ENCODE measurements at places on chromosomes 4 and X.

- DNase-seq: no peak
- H3K27me3 ChIP-seq: no peaks in the 10 kb centered on the region
- H3K4me3 ChIP-seq: no peak within 1 kb of the TSS
- peaks cover 27% of the 10 kb centered on the region for H3K4me1 ChIP-seq
Observed at GRCh38 chr4:70628444-70628843, at the start of gene ENAM. Gene ENAM, plus strand, starts transcription at chr4:70628744. Its CDS starts 757 bp downstream, at chr4:70629501.

DNA sequence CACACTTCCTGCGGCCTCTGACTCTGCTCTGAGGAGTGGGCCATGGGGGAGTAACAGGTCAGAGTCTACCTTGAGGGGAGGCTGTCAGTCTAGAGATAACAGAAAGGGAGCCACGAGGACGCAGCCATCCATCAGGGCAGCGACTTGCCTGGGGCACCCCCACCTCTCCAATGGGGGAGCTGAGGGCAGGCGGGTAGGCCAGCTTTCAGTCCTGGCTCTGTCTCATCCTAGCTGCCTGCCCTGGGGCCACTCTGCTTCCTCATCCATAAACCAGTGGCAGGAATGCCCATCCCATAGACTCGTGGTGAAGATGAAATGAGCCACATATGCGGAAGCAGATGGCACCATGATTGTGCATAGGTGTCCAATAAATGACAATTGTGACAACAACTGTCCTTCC is 13.2 kb downstream of the MAGED2 start:
- no peak overlapping the region for H3K27ac ChIP-seq
- H3K4me1 ChIP-seq: no peaks in the 10 kb centered on the region
- DNase-seq: no peak
- H3K4me3 ChIP-seq: no peak overlapping the region
- peaks cover 2% of the 10 kb centered on the region for H3K36me3 ChIP-seq

- no peaks in the 10 kb centered on the region for H3K4me1 ChIP-seq
- H3K27me3 ChIP-seq: no peaks in the 10 kb centered on the region
- DNase-seq: no peak
Observed at GRCh38 chr4:3637326-3638016, 105.2 kb upstream of the LRPAP1 start.

DNA sequence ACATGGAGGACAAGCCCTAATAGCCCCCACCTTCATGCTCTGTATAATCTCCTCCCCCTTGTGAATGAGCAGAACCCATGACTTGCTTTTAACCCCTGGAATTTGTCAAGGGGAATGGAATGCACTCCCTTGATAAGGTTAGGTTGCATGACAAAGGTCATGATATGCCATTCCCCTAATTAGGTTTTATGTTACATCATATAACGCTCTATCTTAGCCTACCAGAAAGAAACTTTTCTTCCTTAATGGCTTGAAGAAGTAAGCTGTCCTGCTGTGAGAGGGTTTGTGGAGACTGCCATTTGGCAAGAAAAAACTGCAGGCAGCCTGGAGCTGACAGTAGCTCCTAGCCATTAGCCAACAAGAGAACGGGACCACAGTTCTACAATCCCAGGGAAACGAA is 399.8 kb upstream of the MAD2L1 start:
- DNase-seq: no peak
- no peak overlapping the region for H3K4me3 ChIP-seq

GRCh38 chr4:163493643-163494359 is 689 bp upstream of the TMA16 start:
- H3K4me1 ChIP-seq: peaks cover 23% of the 10 kb centered on the region
- DNase-seq: peak; percentile 20
- peak overlapping the region; percentile 93 for H3K4me3 ChIP-seq
- no peaks in the 10 kb centered on the region for H3K36me3 ChIP-seq
- no peaks in the 10 kb centered on the region for H3K27me3 ChIP-seq

DNA sequence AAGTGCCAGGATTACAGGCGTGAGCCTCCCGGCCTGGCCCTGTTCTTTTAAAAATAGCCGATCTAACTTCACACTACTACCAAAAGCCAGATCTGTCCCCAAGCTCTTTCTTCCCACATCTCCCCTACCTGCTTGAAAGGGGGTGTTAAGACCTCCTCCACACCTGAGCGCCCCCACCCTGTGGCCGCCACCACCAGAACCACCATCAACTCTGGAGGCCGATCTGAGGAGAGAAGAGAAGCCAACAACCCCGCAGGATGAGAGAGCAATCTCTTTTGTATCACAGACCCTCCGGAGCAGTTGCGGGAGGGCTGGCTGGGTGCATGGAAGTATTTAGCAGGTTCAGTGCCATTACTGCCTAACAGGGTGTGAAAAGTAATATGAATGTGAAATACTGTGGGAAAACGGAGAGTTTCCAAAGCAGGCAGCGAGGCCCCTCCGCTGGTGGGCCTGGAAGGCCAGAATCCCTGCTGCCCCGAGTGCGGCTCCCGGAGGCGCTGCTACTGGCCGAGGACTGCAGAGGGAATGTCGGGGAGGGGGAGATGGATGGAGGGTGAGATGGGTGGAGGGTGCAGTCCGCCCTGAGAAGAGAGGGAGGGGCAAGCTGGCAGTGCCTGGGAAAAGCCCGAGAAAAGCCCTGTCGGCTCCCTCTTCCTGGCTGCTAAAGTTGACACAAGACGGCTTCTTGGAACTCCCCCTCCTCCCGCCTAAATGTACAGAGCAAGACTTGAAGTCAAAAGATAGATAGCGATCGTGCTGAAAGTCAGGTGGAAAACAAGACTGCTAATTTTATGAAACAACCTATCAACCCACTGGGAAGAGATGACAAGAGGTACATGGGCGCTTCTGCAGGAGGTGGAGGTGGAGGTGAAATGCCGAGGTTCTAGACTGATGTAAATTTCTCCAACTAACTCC is 22.3 kb downstream of the HAND2 start:
- H3K4me1 ChIP-seq: peaks cover 14% of the 10 kb centered on the region
- no peak overlapping the region for H3K4me3 ChIP-seq
- no peaks in the 10 kb centered on the region for H3K36me3 ChIP-seq

GRCh38 chrX:94854251-94854650 is 1180.2 kb downstream of the FAM133A start:
- no peaks in the 10 kb centered on the region for H3K27me3 ChIP-seq
- H3K4me3 ChIP-seq: no peak overlapping the region
- no peaks in the 10 kb centered on the region for H3K36me3 ChIP-seq
- DNase-seq: no peak
- no peaks in the 10 kb centered on the region for H3K4me1 ChIP-seq

- no peak for DNase-seq
- H3K4me1 ChIP-seq: no peaks in the 10 kb centered on the region
- no peak overlapping the region for H3K27ac ChIP-seq
- no peak overlapping the region for H3K4me3 ChIP-seq
- no peaks in the 10 kb centered on the region for H3K36me3 ChIP-seq
Observed at GRCh38 chrX:51866210-51866609, 27.2 kb upstream of the MAGED1 start.

DNA sequence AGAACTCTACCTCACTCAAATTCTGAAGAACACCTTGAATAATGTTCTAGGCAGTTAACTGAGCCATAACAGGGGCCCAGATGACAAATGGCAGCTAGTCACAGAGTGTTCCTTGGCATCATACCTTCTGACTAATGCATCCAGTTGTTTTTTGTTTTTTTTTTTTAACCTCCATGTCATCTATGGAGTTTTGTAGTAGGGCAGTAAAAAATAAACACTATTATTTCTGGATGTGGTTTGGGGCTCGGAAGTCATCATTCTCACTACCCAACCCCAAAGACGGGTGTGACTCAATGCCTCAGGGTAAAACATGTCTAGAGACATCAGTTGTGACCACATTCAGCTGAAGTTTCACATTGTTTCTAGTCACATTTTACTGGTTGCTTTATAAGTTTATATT is 31.2 kb upstream of the MCF2 start:
- H3K36me3 ChIP-seq: no peaks in the 10 kb centered on the region
- peak; percentile 44 for DNase-seq
- H3K27ac ChIP-seq: peak overlapping the region; percentile 63
- no peak overlapping the region for H3K4me3 ChIP-seq
- peaks cover 20% of the 10 kb centered on the region for H3K4me1 ChIP-seq

DNA sequence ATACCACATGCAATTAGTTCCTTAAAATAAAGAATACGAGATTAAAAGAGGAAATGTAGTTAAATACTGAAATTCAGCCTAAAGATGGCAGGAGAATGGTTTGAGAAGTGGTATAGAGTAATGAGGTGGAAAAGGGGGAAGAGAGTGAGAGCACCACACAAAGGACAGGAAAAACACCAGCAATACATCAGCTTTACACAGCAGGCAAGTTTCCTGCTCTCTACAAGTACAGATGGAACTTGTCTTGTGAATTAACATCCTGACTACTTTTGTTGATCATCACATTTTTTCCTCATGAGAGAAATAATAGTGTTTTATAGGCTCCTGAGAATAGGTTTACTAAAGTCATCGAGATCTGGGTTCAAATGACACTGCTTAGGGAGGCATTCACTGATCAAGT is 2.9 kb upstream of the UNC5C start:
- H3K36me3 ChIP-seq: no peaks in the 10 kb centered on the region
- no peak overlapping the region for H3K4me3 ChIP-seq
- no peak overlapping the region for H3K27ac ChIP-seq
- peaks cover 45% of the 10 kb centered on the region for H3K27me3 ChIP-seq

DNA sequence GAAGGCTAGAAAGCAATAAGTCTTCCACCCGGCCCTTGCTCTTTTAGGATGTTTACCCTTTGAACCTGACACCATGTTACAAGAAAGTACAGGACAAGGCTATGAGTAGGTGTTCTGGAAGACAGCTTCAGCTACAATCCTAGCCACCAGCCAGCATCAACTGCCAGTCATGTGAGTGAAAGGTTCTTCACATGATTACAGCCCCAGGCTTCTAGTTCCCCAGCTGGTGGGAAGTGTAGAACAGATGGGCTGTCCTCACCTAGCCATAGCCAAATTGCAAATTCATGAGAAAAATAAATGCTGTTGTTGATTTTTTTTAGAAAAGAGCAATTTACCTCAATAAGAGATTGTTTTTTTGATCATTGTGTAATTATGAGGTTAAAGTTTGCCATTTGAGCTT is 60.8 kb downstream of the GRXCR1 start:
- H3K36me3 ChIP-seq: no peaks in the 10 kb centered on the region
- no peak overlapping the region for H3K27ac ChIP-seq
- no peaks in the 10 kb centered on the region for H3K4me1 ChIP-seq
- H3K27me3 ChIP-seq: no peaks in the 10 kb centered on the region

DNA sequence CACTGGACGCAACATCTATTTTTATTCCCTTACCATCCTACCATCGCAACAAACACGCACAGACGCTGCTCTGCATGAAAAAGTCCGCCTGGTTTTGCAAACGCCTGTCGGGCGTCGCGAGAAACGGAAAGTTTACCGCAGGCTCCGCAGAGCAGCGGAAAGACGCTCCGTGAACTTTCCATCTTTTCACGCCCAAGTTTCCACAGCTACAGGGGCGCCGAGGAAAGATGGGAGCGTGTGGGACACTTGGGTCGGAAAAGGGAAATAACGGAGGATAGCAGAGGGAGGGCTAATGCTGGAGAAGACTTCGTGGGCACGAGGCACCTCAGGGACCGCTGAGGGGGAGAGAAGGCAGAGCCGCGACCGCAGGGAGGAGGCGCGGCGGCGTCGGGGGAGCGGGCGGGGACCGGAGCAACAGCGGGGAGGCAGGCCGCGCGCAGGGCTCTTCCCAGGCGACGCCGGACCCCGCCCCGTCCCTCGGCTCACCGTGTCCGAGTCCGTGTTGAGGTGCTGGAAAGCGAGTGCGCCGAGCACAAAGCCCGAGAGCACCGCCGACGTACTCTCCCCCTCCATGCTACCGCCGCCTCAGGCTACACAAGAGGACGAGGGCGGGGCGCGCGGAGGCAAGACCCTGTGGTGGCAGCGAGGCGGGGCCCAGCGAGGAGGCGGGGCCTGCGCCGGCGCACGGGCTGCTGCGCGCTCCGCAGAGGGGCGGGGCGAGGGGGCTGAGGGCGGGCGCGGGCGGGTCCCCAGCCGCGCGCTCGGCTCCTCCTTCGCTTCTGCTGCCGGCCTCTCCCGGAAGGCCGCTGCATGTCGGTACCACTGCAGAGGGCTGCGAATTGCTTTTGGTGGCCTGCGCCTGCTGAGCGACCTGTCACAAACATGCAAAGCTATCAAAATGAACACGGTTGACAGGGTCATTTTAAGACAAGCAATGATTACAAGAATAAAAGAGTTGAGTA is at the start of gene ABRAXAS1:
TSS of gene ABRAXAS1 (minus strand) at position 601 of the 962 bp plus-strand sequence. CDS start at position 573, 28 bp downstream.
- peak within 1 kb of the TSS; percentile 40 for H3K27ac ChIP-seq
- no peaks in the 10 kb centered on the region for H3K27me3 ChIP-seq

DNA sequence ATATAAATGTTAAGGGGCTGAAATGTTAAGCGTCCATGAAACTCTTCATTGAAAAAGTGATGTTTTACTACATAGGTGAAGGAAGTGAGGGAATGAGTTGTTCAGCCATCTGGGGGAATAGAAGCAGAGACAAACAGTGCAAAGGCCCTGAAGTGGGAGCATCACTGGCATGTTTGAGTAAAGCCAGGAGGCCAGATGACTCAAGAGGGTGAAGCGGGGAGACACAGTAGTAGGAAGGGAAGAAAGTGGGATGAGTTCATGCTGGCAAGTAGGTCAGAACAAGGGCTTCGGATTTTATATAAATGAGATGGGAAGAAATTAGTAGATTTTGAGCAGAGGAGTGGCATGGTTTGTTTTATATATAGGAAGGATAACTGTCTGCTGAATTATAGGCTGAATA is 112.5 kb upstream of the MAP9 start:
- H3K27me3 ChIP-seq: peaks cover 3% of the 10 kb centered on the region
- H3K4me1 ChIP-seq: no peaks in the 10 kb centered on the region
- DNase-seq: no peak
- no peak overlapping the region for H3K27ac ChIP-seq
- H3K36me3 ChIP-seq: no peaks in the 10 kb centered on the region

- no peaks in the 10 kb centered on the region for H3K36me3 ChIP-seq
- H3K4me3 ChIP-seq: no peak overlapping the region
- peaks cover 24% of the 10 kb centered on the region for H3K4me1 ChIP-seq
- H3K27ac ChIP-seq: peak overlapping the region; percentile 92
Observed at GRCh38 chrX:14027511-14028019, 2.1 kb downstream of the GEMIN8 start.

DNA sequence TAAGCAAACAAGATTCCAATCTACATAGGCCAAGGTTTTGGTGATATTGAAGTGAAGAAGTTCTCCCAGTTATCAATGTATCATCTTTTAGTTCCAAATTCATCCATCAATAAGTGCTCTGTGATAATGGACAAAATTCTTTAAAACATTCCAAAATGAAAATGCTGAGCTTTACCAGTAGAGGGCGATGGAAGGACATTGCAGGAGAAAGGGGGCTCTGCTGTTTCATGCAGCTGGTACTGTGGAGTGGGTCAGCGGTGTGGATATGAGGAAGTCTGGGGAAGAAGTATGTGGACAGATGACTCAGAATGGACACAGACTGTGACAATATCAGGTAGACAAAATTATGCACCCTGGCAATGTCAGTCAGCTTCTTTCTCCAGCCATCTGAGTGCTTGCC is 46.6 kb upstream of the HS6ST2 start:
- H3K4me3 ChIP-seq: no peak overlapping the region
- no peaks in the 10 kb centered on the region for H3K36me3 ChIP-seq
- H3K27me3 ChIP-seq: no peaks in the 10 kb centered on the region
- DNase-seq: peak; percentile 3
- no peaks in the 10 kb centered on the region for H3K4me1 ChIP-seq
- H3K27ac ChIP-seq: no peak overlapping the region

- no peaks in the 10 kb centered on the region for H3K36me3 ChIP-seq
- no peak overlapping the region for H3K4me3 ChIP-seq
- no peak overlapping the region for H3K27ac ChIP-seq
- H3K27me3 ChIP-seq: no peaks in the 10 kb centered on the region
Observed at GRCh38 chrX:115894087-115894486, 276.5 kb upstream of the AGTR2 start.

GRCh38 chrX:86237482-86237881 is 89.2 kb downstream of the DACH2 start:
- no peak overlapping the region for H3K27ac ChIP-seq
- no peaks in the 10 kb centered on the region for H3K36me3 ChIP-seq
- no peak for DNase-seq
- no peaks in the 10 kb centered on the region for H3K4me1 ChIP-seq
- H3K4me3 ChIP-seq: no peak overlapping the region
- H3K27me3 ChIP-seq: no peaks in the 10 kb centered on the region

Measured in endothelial cell of umbilical vein (primary cell).